ENCODE measurements at places on chromosomes 7 and 10.

GRCh38 chr7:140260352-140261104 is 83.7 kb upstream of the KDM7A start:
- no peak for DNase-seq

GRCh38 chr7:4281231-4281993 is 400.7 kb upstream of the FOXK1 start:
- no peak for DNase-seq

- no peak for DNase-seq
These were observed 62.7 kb downstream of the PPP1R9A start for GRCh38 chr7:94970085-94970576.

GRCh38 chr7:105087981-105088380 is 74.0 kb downstream of the KMT2E start:
- DNase-seq: no peak

DNA sequence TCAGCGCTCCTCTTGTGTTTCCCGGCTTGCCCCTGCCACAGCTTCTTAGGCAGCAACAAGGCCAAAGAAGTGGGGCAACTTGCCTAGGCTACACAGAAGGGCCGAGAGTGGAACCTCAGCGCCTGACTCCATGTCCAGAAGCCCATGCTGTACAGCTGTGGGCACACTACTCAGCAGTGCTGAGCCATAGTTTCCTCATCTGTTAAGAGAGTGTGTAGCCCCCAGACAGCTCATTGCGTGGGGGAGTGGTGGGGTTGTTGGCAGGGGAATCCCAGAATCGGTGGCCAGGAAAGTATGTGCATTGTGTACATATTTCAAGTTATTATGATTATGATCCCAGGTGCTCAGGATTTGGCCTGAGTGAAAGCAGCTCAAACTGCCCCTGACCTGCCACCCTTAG is 96.2 kb downstream of the CDH23 start:
- DNase-seq: no peak

- no peak for DNase-seq
These were observed 530.6 kb downstream of the TFEC start for GRCh38 chr7:115499956-115500355.

- no peak for DNase-seq
These were observed 381.1 kb upstream of the SEMA3D start for GRCh38 chr7:85567983-85568382.

DNA sequence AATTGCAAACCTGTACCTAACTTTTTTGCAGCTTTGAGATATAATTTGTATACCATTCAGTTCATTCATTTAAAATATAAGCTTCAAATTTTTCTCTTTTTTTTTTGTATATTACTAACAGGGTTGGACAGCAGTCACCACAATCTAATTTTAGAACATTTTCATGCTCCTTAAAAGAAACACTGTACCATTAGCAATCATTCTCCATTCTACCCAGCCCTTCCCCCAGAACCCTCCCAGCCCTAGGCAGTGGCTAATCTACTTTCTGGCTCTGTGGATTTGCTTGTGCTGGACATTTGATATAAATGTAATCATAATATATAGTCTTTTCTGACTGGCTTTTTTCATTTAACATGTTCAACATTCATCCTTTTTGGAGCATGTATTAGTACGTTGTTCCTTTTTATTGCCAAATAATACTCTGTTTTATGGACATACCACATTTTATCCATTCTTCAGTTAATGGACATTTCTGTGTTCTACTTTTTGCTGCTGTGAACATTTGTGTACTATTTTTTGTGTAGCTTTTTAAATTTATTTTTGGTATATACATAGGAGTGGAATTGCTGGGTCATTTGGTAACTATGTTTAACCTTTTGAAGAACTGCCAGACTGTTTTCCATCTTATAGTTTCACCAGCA is 40.9 kb upstream of the ST7 start:
- DNase-seq: no peak

DNA sequence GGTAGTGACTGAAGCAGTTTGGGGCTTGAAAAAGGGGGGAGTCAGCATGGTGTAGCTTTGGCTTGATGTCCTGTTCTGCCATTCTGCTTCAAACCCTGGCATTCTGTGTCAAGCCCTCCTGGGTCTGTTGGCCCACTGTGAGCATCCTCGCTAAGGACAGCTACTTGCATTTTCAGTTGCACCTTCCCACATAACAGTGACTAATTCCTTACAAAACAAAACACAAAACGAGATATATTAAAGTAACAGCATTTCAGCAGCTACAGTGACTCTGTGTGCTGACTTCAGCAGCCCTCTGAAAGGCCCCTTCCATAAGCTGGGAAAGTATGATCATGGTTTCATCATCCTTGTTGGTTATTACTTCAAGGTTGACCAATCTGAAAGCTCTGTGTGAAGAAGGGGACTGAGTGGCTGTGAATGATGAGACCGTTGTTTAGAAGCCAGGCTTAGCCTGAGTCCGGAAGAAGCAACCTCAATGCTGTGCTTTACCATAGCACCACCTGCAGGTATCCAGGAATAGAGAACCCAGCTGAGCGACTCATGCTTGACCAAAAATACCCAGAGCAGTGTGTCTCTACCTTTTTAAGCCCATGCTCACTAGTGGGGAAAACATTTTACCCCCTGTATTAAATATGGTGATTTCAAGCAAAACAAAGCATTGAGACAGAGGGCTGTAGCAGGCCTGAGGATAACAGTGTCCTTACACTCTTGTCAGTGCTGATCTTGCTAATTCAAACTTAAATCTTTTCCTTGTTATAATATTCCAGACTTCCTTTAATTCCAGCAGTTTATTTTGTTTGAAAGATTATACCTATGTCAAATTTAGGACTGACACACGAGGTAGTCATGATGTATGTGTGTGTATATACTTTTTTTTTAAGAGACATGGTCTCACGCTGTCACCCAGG is 42.6 kb upstream of the CC2D2B start:
- DNase-seq: peak; percentile 52

DNA sequence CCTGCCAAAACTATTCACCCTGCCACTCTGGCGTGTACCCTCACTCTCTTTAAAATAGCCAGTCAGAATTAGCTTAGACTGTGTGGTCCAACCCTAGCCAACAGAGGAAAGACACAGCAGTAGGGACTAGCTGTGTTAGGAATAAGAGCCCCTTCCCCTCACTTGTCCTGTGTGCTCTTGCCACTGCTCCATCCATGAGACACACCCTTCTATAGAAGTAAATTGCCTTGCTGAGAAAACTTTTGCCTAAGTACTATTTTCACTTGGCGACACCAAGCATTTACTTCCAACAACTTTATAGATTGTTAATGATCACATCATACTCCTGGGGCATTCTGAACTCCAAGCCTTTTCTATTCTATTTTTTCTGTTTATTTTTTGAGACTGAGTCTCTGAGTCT is 170.2 kb upstream of the TRIM24 start:
- no peak for DNase-seq

DNA sequence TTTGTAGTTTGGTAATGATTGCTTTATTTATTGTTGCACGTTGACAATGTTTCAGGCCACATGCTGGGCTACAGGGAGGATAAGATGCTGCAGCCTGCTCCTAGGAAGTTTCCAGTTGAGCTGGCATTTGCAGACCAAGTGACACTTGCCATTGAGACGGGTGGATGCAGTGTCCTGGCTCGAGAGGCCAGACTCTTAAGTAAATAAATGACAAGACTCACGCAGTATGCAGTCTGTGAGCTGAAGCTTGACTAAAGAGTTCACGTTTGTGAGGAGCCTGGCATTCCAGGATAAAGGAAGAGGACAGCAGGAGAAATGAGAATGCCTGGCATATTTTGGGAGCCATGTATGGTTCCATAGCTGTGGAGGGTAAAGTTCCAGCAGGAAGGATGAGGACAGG is 105.8 kb downstream of the BAMBI start:
- no peak for DNase-seq

- no peak for DNase-seq
These were observed 14.1 kb downstream of the STAG3 start for GRCh38 chr7:100191775-100192174.

DNA sequence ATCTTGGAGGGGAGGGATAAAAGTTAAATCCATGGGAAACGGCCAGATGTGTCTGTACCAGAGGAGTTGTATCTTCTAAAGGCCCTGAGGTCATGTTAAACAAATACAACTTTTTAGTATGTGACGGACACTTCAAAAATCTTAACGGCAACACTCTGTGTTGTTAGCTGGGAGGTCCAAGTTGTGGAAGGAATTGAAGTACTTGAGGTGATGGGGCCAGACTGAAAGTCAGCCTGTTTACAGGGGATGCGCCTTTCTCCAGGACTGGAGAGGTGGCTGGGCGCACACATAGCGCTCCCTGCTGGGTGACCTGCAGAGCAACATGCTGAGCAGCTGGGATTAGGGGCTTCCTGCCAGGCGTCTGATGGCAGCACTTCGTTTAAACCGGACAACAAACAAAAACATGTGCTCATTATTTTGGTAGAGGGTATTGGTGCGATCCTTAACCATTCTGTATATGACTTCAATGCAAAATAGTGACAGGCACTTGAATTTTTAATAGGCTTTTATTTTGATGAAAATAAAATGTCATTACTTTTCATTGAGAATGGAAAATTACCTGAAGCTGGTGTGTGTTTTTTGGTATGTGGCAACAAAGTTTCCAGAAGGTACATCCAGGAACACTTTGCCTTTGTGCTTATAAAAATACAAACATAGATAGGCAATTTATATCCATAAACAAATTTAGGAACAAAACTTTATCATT is 198.2 kb downstream of the MLLT10 start:
- DNase-seq: peak; percentile 28

GRCh38 chr7:44149571-44150465 is 8.7 kb upstream of the MYL7 start:
- DNase-seq: no peak

DNA sequence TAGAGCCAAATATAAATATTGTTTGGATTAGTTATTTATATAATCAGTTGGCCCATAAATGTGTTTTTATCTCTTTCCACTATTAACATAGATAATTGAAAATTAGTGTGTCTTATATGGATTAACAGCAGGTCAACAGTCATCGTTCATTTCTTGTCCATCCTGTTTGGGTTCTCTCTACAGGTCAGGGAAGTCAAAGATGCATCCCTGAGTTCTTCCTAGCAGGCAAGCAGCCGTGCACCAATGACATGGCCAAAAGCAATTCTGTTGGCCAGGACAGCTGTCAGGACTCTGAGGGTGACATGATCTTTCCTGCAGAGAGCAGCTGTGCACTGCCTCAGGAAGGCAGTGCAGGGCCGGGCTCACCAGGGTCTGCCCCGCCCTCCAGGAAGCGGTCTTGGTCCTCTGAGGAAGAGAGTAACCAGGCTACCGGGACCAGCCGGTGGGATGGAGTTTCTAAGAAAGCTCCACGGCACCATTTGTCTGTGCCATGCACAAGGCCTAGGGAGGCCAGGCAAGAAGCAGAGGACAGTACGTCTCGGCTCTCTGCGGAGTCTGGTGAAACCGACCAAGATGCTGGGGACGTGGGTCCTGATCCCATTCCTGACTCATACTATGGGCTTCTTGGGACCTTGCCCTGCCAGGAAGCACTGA is 15.9 kb downstream of the FBH1 start:
- DNase-seq: no peak

DNA sequence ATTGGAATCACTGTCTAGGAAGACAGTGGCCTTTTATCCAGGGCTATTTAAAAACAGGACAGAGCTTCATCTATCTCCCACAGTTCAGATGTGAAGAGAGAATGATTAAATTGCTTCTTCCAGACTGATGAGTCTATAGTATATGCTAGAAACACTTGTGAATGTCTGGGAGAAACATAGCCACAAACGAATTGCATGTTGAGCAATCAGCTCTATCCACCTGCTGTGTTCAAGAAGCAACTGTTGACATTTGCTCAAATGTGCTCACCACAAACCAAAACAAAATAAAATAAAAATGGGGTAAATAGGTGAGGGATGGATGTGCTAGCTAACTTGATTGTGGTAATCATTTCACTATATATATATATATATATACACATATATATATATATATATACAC is 195.1 kb downstream of the HECW1 start:
- DNase-seq: no peak

DNA sequence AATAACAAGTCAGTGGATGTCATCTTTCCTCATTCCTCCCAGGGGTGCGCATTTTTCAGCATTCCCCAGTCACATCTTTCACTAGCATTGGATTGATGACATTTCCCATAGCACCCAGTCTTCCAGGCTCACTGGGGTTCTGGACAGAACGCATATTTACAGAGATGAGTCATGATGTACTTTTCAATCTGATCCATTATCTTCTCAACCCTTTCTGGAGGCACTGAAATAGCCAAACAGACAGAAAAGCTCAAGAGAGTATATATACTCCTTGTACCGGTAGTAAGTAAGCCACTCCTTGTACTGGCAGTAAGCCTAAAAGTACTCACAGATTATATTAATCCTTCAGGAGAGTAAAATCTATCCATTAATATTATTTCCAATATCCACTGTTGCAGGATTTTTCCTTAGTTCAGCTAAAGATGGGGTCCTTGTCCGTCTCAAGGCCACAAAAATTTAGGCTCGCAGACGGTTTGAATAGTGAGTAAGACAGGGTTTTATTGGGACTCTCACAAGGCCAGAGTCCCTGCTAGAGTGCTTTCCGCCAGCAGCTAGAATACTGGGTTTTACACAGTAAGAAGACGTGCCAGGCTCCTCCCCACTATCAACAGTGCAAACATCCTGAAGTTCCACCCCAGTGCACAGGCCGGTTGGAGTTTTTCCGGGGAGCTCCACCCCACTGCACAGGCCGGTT is 60.8 kb downstream of the MDH2 start:
- DNase-seq: no peak

DNA sequence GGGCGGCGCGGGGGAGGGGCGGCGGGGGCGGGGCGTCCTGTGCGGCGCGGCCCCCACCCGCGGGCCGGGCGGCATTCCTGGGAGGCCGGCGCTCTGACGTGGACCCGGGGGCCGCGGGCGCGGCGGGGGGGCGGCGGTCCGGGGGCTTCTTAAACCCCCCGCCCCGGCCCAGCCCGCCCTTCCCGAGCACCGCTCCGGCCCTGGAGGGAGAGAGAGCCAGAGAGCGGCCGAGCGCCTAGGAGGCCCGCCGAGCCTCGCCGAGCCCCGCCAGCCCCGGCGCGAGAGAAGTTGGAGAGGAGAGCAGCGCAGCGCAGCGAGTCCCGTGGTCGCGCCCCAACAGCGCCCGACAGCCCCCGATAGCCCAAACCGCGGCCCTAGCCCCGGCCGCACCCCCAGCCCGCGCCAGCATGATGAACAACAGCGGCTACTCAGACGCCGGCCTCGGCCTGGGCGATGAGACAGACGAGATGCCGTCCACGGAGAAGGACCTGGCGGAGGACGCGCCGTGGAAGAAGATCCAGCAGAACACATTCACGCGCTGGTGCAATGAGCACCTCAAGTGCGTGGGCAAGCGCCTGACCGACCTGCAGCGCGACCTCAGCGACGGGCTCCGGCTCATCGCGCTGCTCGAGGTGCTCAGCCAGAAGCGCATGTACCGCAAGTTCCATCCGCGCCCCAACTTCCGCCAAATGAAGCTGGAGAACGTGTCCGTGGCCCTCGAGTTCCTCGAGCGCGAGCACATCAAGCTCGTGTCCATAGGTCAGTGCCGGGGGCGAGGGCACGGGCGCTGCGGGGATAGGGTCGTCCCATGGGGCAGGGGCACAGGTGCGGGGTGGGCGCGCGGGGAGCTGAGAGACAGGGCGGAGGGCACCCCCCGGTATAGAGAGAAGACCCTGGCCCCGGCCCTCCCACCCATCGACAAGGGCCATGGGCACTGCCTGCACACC is at the start of gene FLNC:
Gene FLNC, plus strand, starts transcription at position 176 of the 947 bp plus-strand sequence. Its CDS starts 232 bp downstream, at position 408.
- DNase-seq: peak; percentile 20

All from CD4-positive, alpha-beta T cell treated with Interleukin-6 at 100 ng/mL for 8 hours (primary cell).